ENCODE measurements at places on chromosomes 11 and 22.

DNA sequence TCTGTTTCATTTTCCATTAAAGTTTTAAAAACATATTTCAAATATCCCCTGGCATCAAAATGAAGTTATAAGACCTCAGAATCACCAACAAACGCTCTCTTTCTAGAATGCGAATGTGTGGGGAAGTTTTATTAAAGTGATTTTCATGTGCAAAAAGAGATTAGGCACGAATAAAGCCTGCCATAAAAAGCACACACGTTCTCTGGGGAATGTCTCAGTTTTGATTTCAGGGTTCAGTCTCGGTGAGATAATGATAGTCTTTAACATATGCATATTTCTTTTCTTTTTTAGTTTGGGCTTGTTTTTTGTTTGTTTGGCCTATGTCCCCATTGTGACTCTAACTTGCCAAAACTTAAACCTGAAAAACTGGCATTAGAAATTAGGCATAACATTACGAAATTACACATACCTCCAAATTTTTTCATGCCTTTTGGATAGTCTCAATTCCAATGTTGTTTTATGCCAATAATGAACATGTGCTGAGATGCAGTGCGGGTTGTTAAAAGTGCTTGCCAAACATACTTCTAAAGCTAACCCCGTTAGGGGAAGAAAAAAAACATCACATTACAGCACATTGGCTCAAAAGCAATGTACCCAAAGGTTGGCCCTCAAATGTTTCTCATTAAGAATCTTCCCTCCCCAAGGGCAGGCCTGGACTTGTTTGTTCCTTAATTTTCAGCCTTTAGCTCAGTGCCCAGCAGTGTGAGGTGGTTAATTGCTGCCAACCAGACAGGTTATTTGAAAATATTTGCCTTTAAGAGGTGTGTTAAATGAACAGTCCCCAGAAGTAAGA, 33.2 kb upstream of the FBLN1 start:
- DNase-seq = no peak

- no peak for DNase-seq
Measured at GRCh38 chr11:87322568-87322967, 284.8 kb downstream of the TMEM135 start.

- no peak for DNase-seq
Measured at GRCh38 chr11:126739499-126740145, 260.9 kb downstream of the KIRREL3 start.

DNA sequence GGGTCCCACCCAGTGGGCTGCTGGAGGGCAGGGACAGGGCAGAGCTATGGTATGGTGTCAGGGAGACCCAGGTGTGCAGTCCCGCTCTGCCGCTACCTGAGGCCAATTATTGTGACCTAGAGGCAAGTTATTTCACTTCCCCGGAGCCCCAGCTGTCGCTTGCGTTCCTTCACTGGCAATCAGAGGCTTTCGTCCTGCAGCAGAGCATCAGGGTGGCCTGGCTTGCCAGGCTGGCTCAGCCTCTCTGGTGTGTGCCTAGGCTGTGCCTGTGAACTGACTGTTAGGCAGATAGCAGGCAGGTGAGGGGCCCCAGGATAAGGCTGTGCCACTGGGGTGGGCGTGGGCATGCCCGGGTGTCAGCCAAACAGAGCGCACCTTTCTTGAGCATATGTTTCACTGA, 31.4 kb downstream of the GLB1L2 start:
- no peak for DNase-seq

GRCh38 chr11:70233962-70234361, 30.9 kb downstream of the FADD start:
- no peak for DNase-seq

DNA sequence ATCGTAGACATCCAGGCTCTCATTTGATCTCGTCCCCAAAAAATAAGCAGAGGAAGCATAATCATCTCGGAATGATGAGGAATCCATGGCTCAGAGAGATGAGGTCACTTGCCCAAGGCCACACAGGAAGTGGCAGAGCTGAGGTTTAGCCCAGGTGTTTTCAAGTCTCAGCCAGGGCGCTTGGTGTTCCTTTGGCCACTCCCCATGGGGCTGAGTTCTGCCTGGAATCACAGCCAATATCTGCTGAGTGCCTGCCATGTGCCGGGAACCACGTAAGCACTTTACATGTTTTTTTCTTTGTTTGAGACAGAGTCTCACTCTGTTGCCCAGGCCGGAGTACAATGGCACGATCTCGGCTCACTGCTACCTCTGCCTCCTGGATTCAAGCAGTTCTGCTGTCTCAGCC, 29.5 kb upstream of the MYH9 start:
- no peak for DNase-seq

- no peak for DNase-seq
Measured at GRCh38 chr11:122633219-122633829, 22.2 kb upstream of the UBASH3B start.

DNA sequence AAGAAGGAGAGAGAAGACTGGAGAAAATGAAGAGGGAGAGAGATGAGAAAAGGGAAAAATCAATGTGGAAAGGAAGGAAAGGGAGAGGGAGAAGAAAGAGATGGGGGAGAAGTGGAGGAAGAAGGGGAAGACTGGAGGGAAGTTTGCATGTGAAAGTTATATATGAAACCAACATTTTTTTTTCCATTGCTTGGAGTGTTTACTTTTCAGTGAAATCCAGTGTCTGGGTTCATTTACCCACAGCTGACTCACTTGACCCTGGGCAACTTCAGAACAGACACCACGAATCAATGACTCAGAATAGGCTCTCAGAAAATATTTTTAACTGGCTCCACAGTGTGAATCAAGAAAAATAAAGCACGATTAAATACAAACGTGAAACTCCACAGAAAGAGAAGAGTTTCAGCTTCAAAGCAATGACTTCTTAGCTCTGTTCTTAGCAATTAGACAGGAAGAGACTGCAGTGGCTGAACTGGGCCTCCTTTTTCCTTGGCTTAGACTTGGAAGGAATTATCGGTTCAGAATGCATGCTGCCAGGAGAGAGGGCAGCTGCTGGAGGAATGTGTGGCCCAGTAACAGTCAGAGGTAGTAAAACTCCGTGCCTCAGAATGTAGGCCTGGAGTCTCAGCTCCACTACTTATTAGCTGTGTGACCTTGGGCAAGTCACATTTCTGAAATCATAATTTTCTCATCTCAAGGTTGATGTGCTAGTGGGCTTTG, 237.5 kb downstream of the MIAT start:
- no peak for DNase-seq

GRCh38 chr22:36223504-36223903, 15.8 kb downstream of the APOL2 start:
- DNase-seq = no peak

GRCh38 chr22:36546932-36547331, 18.0 kb upstream of the EIF3D start:
- DNase-seq = no peak

DNA sequence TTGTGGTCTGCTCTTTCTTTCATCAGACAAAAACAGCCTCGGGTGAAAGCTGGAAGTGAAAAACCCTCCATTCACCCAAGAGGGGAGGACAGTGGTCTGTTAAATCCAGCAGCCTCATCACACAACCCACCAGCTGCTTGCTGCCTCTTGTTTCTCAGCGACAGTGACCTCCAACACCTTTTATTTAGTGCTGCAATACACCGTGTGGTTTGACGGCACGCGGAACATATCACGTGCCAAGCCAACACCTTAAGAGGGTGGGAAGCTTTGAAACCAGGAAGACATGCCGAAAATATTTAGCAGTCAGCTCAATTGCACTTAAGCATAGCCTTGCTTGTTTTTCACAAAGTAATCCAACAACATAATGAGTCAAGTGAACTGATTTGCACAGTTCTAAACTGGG, 39.8 kb upstream of the POGLUT3 start:
- no peak for DNase-seq

- no peak for DNase-seq
Measured at GRCh38 chr11:17490232-17490631, 13.6 kb upstream of the ABCC8 start.

GRCh38 chr11:16997624-16998023, 16.6 kb downstream of the PLEKHA7 start:
- no peak for DNase-seq

DNA sequence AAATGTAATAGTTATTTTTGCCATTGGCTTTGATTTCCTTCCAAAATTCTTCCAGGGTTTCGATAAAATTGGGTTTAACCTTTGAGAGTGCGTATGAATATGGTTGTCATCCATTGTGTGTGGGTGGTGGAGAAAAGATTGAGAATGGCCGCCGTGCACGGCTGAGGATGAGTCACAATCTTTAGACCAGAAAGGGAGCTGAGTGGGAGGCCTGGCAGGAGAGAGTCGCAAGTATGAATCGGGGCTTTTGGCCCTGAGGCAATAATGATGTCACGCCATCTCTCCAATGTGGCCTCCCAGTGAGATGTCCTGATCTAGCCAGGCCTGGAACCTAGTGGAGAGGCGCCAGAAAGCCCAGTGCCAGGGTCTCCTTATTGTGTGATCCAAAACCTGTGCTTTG, 33.1 kb upstream of the SMPD1 start:
- DNase-seq = no peak

- DNase-seq = no peak
Measured at GRCh38 chr11:67367761-67368227, 5.6 kb downstream of the CLCF1 start.

- DNase-seq = no peak
Measured at GRCh38 chr11:46240371-46240770, 37.1 kb upstream of the CREB3L1 start.

- no peak for DNase-seq
Measured at GRCh38 chr11:59273373-59273841, 60.7 kb upstream of the MPEG1 start.

- no peak for DNase-seq
Measured at GRCh38 chr11:88555018-88555828, 217.7 kb upstream of the CTSC start.

- DNase-seq = no peak
Measured at GRCh38 chr22:22912135-22912987, 24.7 kb downstream of the IGLL5 start.

DNA sequence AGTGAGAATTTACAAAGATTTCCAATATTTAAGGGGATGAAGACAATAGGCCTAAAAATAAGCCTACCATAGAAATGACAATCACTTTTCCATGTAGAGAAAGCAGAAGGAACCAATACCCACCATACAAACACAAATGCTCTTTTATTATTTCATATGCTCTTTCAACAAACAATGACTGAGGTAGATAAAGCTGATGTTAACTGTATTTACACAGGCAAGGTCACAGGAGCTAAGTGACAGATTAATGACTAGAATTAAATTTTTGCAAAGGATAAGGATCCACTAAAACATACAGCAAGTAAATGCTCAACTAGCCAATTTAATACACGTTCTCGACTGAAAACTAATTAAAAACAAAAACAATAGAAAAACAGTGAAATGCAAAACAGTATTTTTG, 34.2 kb downstream of the PICALM start:
- no peak for DNase-seq

DNA sequence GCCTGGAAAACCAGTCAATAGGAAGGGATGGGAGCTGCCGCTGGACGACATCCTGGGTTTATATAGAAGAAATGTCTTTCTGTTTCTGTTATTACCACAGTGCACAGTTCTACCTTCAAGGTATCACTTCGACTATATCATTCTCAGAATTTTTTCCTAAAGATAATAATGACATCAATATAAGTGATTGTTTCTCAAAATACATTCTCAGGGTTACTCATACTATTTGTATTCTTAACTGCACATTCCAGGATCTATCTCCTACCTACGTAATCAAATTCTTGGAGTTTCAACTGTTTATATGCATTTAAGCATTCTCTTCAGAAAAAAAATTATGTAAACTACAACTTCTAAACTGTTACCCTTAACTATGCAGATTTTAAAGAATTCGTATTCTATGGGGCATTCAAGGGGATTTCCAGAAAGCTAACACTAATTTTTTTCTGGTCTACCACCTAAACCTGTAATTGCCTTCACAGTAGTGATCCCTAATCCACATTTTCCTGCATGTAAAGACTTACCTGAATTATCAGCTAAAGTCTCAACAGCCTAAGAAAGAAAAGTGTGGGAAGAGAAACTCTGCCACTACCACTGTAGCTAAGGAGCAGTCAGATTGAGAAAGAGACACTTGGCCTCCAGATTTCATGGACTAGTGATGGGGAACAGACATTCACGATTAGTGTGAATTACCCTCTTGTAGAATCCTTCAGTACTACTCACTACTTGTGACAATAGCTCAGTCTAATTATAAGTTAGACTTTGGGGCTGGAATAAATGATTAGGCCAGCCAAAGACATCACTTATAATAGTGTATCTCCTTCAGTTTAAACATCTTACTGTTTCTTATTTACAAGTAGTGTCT, at the start of gene OR51B5:
OR51B5 (minus strand) TSS at position 51 of the 862 bp plus-strand sequence; CDS start at position 51, 0 bp downstream.
- no peak for DNase-seq

DNA sequence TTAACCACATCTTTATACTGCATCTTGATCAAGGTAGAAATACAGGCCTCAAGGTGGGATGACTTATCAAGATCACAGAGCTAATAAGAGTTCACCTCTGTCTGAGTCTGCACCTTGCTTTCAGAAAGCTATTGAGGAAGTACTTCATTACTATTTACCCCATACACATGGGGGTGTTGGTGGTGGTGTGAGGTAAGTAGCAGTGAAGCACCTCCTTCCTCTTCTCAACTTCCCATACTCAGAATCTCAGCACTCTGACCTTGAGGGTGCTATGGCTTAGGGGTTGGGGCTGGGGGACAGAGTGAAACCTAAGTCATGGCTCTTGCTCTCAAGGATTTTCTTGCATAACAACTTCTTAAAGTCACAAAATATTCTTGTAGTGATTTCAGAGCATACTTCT, 56.9 kb downstream of the ME3 start:
- no peak for DNase-seq

GRCh38 chr11:45806937-45807791, 2.2 kb downstream of the SLC35C1 start:
- no peak for DNase-seq

- no peak for DNase-seq
Measured at GRCh38 chr11:64656862-64657261, 65.8 kb downstream of the SLC22A12 start.

DNA sequence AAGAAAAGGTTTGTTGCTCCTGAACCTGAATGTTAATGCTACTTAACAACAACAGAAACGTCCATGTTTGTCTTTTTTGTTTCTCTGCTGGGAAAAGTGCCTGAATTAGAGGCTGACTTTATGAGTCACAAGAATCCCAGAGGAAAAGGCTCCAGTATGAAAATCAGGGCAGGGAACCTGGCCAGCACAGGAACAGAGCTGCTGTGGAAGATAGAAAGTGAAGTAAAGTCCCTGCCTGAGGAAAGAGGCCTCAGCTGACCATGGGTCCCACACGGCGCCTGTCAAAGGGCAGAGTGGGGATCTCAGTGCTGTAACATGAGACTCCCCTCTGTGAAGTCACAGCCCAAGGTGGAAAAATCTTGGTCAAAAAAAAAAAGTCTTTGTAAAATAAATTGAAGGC, 632.3 kb upstream of the CCDC90B start:
- DNase-seq = no peak

GRCh38 chr11:19703211-19703610, 9.4 kb upstream of the NAV2 start:
- DNase-seq = no peak

- DNase-seq = no peak
Measured at GRCh38 chr11:1126491-1126926, 31.2 kb upstream of the MUC5AC start.
